ENCODE measurements at places on chromosomes 11 and 22. TPM values are rescaled to one million over a fixed set of nuclear protein-coding genes. Genes with fewer than 3 reads are reported as not detected.

RBX1 gene
- total RNA-seq: 103 TPM

MS4A3 gene
- total RNA-seq: not detected

HSPB2 gene
- total RNA-seq: not detected

GAB4 gene
- total RNA-seq: not detected

EXPH5 gene
- 1.2 TPM for total RNA-seq

DKK3 gene
- not detected for total RNA-seq

NAV2 gene
- total RNA-seq: 0.39 TPM
